ENCODE measurements at places on chromosomes 2 and 18.

GRCh38 chr18:6666012-6666685, 63.4 kb upstream of the ARHGAP28 start:
- DNase-seq: no peak

- no peak for DNase-seq
Observed at GRCh38 chr2:24973812-24974211, 2.1 kb upstream of the DNAJC27 start.

DNA sequence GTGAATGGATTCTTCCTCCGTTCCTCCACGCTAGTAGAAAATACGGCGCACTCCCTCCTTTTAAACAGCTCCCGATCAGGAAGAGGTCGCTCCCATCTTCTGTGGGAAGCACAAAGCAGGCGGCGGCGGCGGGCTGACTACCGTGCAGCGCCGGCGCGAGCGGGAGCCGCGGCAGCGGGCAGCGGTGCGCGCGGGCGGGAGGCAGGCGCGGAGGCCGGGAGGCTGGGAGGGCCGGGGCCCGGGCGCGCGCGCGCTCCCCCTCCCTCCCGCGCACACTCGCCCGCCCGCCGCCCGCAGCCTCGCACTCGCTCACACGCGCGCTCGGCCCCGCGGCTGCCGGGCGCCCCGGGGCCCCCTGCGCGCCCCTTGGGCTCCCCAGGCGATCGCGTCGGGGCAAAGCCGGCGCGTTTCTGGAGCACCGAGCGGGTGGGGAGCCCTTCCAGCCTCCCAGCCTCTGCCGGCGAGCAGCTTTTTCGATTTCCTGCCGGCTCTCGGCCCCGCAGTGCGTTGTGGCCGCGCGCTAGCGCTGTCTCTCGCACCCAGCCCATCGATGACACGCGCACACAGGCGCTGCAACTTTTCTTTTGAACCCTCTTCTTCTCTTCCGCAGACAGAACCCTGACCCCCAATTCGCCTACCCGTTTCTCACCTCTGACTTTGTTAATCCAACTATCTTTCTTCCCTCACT, at the start of gene SLC8A1:
Gene SLC8A1, minus strand, starts transcription at position 173 of the 688 bp plus-strand sequence.
- peak; percentile 25 for DNase-seq

DNA sequence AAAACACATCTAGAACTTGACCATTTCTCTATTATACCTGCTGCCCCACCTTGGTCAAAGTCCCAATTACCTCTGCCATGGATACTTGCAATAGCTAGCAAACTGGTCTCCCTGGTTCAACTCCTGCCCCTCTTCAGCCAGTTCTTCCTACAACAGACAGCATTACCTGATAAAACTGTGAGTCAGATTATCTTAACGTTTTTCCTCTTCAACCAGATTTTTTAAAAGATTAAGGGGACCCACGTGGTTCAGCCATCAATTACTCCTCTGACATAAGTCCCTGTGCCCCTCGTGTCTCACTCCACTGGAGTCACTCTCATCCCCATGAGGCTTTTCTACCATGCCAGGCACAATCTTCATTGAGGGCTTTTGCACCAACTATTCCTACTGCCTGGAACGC, 5.3 kb upstream of the ARHGAP15 start:
- no peak for DNase-seq

GRCh38 chr2:214481204-214481603, 70.3 kb downstream of the VWC2L start:
- no peak for DNase-seq

- DNase-seq: no peak
Observed at GRCh38 chr2:175399326-175399725, 217.8 kb upstream of the ATP5MC3 start.

DNA sequence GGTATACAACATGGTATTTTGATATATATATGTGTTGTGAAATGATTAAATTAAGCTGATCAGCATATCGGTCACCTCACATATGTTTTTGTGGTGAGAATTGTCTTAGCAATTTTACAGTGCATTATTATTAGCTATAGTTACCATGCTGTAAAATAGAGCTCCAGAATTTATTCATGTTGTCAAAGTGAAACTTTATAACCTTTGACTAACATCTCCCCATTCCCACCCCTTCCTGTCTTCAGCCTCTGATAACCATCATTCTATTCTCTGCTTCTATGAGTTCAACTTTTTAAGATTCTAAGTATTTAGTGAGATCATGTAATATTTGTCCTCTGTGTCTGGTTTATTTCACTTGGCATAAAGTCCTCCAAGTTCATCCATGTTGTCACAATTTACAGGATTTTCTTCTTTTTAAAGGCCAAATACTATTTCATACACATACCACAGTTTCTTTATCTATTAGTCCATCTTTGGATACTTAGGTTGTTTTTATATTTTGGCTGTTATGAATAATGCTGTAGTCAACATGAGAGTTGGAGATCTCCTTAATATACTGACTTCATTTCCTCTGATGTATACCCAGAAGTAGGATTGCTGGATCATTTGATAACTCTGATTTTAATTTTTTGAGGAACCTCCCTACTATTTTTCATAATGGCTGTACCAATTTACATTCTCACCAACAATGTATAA, 30.3 kb downstream of the NCOA1 start:
- DNase-seq: no peak

DNA sequence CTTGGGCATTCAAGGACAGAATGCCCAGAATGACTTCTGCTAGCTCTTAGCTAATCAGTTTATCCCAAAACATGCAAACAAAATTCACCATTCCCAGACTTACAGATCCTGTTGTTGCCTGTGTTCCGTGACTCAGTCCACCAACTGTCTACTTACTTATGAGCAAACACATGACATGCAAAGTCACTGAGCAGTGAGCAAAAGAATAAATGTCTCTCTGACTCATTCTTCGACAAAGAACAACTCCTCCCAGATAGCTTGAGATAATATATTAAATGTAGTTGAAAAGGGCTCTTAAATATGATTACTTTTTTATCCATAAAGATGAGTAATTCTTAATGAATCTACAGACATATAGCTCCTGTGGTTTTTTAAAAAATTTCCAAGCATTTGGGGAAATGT, 9.0 kb upstream of the CREG2 start:
- no peak for DNase-seq

DNA sequence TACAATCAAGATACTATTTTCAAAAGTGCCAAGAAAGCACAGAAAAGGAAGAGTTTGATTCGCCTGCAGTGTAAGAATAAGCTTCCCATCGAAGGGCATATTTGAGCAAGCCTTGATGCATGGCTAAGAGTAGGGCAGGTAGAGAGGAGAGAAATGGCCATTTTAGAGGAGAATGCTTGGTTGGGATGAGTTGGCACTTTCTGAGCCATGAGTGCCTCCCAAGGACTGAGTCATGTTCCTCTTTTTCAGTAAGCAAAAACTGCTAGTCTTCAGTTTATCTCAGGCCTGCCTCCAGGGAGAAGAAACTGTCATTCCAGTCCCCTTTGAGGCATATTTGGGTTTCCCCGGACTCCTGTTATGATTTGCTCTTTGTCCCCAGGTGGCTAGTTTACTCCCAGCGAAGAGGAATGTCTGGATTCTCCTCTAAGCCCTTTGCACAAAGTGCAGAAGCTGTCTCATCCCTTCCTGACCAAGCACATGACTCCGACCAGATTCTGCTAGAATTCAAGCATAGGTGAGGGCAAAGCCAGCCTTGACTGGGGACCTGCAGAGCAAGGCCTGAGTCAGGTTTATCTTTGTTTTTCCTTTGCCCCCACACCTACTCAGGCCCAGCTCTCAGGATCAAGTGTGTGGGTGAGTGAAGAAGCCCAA, 115.2 kb downstream of the TTC32 start:
- DNase-seq: no peak

DNA sequence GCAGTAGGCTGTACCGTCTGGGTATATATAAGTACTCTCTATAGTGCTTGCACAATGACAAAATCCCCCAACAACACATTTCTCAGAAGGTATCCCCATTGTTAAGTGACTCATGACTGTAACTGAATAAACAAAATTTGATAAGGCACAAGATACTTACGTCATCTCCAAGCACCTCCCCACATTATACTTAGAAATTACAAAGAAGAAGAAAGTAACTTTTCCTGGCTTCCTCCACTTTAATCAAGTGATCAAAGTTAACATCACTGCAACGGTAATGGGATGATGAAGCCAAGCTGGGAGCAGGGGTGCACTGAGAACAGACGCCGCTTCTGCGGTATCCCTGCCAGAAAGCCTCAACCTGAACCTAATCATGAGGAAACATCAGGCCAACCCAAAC, 9.7 kb downstream of the TNS1 start:
- no peak for DNase-seq

DNA sequence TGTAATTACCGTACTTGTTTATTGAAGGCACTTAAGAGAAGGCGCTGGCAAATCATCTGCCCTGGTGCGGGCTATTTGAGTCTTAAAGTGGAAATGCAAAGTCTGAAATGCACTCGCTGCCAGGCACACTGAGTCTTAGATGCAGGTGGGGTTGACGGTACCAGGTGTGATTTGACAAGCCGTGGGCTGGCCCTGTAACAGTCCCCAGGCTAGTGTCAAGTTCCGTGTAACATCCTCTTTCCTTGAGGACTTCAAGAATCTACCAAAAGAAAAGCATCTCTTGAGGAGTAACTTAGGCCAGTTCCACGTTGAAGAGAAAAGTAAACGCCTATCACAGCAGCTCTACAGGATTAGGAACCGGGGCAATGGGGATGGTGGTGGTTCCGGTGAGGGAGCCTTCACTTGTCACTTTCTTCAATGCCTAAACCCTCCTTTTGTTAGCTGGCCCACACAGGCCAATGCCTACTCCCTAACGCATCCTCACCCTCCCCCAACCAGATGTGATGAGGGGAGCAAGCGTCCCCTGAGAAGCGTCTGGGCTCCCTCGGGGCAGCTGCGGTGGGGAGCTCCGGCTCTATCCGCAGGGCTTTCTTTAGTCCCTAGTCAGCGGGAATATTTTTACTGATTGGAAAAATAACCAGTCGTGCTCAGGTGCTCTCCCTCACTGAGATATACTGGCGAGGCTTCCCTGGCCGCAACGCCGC, 1.5 kb upstream of the UGP2 start:
- DNase-seq: peak; percentile 28

All from activated CD8-positive, alpha-beta T cell treated with anti-CD3 and anti-CD28 coated beads, Interleukin-2, amount 10 ng/mL, durations not matched to agents 7 days and 5 days (primary cell).